Prostate gland (tissue), 2 donors: ENCODE measurements at places on chromosomes 13 and 19. TPM values are rescaled to one million over a fixed set of nuclear protein-coding genes. Genes with fewer than 3 reads are reported as not detected.

GPR32 gene
- total RNA-seq, result not detected

CEACAM8 gene
- not detected for total RNA-seq

SYT5 gene
- total RNA-seq, result not detected

DNA sequence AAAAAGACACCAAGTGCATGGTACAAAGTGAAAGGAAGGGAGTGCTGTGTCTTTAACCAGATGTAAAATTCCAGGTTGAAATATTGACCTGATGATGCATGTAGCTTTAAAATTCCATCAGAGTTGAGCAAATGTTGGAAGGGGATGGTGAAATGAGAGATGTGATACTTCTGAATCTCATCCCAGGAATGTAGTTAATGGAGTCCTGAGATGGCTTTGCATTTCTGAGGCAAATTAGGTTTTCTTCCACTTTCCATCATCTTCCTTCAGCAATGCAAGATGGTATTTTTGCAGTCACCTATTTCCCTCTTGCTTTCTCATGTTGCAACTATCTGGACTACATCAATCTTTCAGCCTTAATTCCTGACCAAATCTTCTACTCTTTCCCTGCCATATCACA lies 194.1 kb upstream of the MIR17HG start:
- DNase-seq, result no peak

DNA sequence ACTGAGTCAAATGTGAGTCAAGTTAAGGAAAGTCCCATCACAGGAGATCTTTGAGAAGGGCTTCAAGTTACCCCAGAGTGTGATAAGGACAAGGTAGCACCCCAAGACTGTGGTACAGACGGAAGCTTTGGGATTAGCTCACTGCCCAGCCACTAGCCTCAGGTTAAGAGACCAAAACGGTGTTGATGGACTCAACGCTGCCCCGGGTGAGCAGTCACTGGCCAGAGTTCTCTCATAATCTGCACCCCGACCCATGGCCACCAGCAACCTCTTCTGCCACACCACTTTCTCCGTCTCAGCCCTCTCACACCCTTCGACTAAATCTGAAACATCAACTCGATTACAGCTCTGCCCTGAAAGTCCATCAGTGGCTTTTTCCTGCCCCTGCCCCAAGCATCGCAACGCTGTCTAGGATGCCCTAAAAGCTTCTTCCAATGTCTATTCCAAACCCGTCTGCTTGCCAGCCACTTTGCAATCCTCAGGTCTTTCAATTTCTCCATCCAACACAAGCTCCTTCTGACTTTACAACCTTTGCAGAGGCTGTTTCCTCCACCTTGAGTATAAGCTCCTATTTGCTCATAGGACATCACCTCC lies 5.6 kb downstream of the HNRNPL start:
- no peak for DNase-seq

DNA sequence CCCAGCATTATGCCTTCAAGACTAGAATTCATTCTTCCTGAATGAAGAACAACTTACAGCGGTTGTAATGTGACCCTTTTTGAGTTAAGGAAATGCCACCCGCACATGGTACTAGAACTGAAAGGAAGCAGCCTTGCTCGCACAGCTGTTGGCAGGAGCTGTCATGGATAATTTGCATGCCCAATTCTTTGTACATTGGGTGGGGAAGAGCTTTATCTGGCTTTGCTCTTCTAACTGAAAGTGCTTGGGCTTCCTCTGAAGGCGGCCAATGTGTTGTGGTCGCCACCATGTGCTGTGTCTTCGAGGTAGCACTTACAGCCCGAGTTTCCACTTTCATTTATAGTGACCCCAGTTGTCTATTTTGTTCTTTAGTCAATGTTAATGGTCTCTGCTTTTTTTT lies 3.4 kb downstream of the CCNE1 start:
- DNase-seq, result no peak

DNA sequence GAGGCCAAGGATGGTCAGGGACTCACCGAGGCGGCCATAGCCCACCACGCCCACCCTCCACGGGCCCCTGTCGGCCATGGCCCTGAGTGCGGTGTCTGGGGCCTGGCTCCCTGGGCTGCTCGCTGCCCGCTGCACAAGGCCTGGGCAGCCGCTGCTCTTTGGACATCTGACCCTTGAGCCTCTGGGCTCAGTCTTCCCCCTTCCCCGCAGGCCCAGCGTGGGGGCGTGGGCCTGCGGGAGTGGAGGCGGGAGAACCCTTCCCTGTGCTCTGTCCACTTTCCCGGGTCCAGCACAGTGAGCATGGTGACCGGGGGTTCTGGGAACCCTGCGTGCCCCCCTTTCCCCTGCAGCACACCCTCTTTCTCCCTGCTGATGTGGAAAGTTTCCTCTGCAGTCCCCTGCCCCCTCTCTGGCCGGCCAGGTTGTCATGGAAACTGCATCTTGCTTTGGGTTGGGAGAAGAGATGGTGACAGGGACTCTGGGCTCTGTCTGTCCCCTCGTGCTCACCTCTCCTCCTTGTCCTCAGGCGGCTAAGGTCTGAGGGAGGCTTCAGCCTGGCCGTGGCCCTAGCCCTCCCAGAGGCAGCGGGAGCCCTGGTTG lies at the start of gene ASPDH:
TSS of gene ASPDH (minus strand) at position 168 of the 600 bp plus-strand sequence. CDS start at position 78, 90 bp downstream.
- no peak for DNase-seq

GRCh38 chr19:4447327-4448146 lies 10.1 kb downstream of the UBXN6 start:
- DNase-seq, result no peak

GRCh38 chr13:36354842-36355623 lies 8.8 kb upstream of the SPART start:
- DNase-seq, result no peak

DNA sequence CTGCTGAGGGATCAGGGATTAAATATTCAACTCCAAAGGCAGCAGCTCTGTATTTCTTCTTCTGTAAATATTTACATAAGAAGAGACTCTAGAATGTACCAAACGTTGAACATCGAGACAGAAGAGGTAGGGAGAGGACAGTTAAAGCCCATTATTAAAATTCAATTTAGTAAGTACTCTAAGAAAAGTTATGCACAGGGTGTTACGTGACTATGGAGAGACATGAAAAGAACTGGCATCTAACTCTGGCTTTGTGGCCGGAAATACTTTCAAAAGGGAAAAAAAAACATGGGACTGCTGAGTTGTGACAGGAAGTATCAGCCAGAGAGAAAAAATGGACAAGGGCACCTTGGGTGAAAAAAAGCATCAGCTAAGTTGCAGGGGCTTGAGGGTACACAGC lies 36.7 kb downstream of the LNX2 start:
- DNase-seq, result no peak
